ENCODE measurements at places on chromosomes 6 and 20.

GRCh38 chr6:74971633-74972032 lies 234.2 kb downstream of the COL12A1 start:
- DNase-seq: no peak

DNA sequence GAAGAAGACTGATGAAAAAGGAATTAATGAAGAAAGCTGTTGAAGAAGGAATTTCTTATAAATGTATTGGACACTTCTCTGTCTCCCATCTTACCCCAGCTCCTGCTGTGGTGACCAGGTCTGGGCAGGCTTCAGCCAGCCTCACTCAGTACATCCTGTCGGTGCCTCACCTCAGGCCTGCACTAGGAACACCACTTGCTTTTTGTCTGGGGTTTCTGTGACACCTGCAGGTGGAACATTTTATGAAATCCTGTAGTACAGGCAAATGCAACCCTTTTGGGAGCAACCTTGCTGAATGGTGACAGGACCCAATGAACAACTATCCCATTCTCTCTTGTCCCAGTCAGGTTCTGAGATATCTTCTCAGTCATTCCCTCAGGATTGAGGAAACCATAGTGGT lies 129.7 kb downstream of the PRDM13 start:
- DNase-seq: no peak

- no peak for DNase-seq
These were observed 33.3 kb downstream of the ITCH start for GRCh38 chr20:34396408-34396807.

- DNase-seq: no peak
These were observed 1382.4 kb upstream of the ADGRB3 start for GRCh38 chr6:67252663-67253062.

- peak; percentile 46 for DNase-seq
These were observed 5.5 kb upstream of the HLA-E start for GRCh38 chr6:30483677-30484279.

- DNase-seq: no peak
These were observed 5.8 kb downstream of the UBE2C start for GRCh38 chr20:45818239-45818638.

- peak; percentile 88 for DNase-seq
These were observed 90.9 kb downstream of the FOXO3 start for GRCh38 chr6:108651340-108652227.

- no peak for DNase-seq
These were observed 50.3 kb upstream of the BLCAP start for GRCh38 chr20:37577981-37578380.

- no peak for DNase-seq
These were observed 203.3 kb downstream of the PREX1 start for GRCh38 chr20:48624315-48625020.

GRCh38 chr20:58514321-58515232 lies 622 bp downstream of the APCDD1L start:
- DNase-seq: no peak

DNA sequence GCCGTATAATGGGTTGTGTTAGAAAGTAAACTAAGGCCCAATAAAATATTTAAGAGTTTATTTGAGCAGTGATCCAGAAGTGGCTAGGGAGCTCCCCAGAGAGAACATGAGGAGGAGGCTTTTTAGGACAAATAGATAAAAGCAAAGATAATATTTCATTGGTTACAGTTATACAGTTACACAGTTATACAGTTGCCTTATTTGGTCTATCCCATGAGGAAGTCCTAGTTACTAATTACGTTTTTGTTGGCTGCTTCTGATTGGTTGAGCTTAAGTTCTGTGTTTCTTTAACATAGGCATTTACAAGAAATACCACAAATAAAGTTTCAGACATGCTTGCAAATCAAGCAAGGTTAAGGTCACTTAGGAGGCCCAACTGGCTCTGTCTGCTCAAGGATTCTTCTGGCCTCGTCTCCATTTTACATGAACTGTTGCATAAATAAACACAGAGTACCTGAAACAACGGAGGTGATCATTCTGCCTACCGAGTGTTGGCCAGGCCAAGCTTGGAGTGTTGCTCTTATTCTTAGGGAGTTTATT lies 7.0 kb downstream of the UBD start:
- DNase-seq: peak; percentile 43

GRCh38 chr6:86193821-86194220 lies 551.1 kb upstream of the SYNCRIP start:
- no peak for DNase-seq

DNA sequence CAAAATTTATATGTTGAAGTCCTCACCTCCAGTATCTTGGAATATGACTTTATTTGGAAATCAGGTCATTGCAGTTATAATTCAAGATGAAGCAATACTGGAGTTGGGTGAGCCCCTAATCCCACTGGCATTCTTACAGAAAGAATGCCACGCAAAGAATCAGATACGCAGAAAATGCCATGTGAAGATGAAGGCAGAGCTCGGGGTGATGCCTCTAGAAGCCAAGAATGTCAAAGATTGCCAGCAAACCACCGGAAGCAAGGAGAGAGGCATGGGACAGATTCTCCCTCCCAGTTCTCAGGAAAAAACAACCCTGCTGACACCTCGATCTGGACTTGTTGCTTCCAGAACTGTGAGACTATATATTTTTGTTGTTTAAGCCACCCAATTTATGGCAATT lies 273.4 kb upstream of the CITED2 start:
- no peak for DNase-seq

DNA sequence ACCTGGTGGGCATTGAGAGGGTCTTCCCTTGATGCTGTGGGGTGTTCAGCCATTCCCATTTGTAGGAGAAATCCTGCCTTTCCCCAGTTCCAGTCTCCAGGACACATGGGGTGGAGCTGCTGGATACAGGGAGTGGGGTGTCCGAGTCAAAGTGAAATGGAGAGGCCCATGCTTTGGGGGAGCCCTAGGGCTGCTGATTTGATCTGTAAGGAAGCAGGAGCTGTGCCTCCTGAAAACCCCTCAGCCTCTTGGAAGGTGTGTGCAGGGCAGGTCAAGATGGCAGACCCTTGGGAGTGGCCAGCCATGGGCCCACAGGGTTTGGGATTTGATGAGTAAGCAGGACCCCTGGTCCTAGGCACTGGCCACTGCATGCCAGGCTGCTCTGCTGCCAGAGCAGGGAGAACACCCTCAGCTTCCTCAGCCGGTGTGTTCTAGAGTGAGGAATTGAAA lies 82.0 kb downstream of the SERAC1 start:
- DNase-seq: no peak

GRCh38 chr20:53421343-53421742 lies 172.3 kb downstream of the ZNF217 start:
- no peak for DNase-seq

DNA sequence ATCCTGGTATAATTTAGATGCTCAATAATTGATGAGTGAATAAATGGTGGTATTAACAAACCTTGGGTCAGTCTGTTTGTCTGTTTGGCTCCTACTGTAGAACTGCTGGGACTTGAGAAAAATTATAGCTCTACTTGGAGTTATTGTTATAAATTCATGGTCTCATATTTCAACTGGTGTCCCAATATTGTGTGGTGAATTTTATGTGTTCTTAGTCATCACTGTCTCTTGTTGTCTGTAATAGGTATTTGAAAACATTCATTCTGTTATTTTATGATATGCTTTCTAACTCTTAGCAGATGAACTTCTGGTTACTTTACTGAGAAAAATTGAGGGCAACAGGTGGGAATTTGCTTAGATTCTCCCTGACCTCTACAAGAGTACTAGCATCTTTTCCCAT lies 221.4 kb downstream of the CDKAL1 start:
- peak; percentile 59 for DNase-seq

DNA sequence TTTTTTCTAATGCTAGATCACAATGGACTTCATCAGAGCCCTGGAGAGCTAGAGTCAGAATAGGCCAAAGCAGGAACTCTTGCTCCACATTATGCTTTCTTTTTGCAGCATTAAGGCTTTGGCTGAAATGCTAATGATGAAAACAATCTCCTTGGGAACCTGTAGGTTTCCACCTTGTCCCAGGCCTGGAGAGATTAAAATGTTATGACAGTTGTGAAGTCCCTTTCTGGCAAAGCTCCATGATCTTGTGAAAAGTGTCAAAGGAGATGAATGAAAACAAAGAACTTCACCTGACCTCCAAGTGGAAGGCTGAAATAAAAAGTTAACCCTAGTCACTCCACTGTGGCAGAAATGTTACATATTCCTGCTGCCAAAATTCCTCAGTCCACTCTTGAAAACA lies 64.0 kb upstream of the LRRC1 start:
- DNase-seq: no peak

- DNase-seq: no peak
These were observed 1.5 kb upstream of the ARID1B start for GRCh38 chr6:156775717-156776116.

- no peak for DNase-seq
These were observed 146.5 kb upstream of the ZNF217 start for GRCh38 chr20:53739799-53740785.

DNA sequence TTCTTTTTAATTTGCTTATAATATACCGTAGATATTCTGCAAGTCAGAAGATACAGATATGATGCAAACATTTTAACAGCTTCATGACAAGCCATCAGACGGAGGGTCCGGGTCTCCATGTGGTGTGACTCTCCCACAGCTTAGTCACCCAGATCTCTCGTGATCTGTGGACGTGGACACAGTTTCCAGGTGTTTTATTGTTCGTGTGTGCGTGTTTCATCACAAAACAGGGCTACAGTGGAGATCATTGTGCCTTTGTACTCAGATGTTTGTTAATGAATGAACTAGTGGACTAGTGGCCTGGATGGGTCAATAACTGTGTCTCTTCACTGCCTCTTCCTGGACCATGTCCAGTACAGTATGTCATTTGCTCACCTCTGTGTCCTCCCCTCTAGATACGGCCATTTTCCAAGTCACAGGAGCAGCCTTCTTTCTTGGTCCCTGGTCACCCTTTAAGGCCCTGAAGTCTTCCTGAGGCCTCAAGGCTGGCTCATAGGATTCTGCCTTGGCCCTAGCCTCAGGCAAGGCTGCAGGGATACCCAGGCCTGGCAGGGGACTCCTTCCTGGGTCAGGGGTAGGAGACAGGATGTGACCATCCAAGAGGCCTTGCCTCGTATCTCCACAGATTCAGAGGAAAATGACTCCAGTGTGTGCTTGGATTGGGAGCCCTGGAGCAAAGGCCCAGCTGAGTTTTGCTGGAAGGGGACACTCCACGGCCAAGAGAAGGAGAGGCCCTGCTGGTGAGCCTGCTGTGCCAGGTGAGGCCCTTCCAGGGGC lies 4.6 kb downstream of the ADIG start:
- no peak for DNase-seq

GRCh38 chr6:70680396-70680795 lies 12.7 kb downstream of the SMAP1 start:
- DNase-seq: no peak

DNA sequence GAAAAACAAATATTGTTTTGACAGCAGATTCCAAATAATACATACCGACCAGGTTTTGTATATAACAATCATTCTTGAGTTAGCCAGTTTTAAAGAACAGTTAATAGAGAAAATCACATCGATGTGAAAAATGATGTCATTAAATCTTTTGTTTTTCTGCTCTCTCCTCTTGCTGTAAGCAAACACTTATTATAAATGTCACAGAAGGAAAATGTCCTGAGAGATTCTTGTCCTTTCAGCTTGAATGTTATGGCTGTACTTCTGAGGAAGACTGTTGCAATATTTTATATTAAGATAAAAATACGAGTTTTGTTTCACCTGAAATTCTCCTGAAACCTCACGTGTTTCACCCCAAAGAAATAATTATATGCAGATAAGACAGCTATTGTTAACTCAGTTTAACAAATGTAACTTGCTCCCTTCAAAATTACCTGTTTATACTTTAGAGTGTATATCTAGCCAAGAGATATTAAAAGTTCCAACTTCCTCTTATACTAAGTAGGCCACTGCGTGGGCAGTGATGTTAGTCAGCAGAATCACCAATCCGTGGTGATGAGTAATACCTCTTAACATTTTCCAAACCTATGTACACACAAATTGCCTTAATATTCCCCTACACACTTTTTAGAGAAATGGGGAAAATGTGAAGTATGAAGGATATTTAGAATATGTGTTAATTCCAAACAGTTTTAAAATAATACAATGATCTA lies 1111.4 kb upstream of the CITED2 start:
- DNase-seq: peak; percentile 84

- DNase-seq: no peak
These were observed 260.4 kb downstream of the PTPRK start for GRCh38 chr6:128259730-128260685.

DNA sequence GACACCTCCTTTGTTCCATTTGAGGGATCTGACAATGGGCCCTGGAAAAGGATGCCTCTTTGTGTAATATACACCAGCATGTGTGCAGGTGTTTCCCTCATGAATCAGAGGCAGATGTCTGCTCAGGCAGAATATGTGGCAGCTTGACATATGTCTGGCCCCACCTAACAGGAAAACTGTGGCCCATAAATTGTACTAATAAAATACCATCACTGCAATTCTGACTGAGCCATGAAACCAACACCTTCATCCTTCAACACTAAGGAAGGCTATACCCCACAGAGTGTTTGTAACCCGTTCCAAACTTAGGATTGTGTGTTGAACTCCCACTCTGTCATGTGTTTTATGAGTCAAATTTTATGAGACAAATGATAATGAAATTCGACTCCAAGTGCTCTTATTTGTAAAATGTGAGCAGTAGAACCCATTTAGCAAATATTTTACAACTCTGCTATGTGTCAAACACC lies 22.7 kb downstream of the LAMA4 start:
- no peak for DNase-seq

- DNase-seq: no peak
These were observed 15.1 kb downstream of the PCK1 start for GRCh38 chr20:57576002-57576401.

- DNase-seq: no peak
These were observed 1681.9 kb downstream of the HACE1 start for GRCh38 chr6:103177791-103178190.

- DNase-seq: no peak
These were observed 37.6 kb downstream of the NR2E1 start for GRCh38 chr6:108203189-108204112.

- DNase-seq: no peak
These were observed 45.6 kb upstream of the ESR1 start for GRCh38 chr6:151761851-151762250.

DNA sequence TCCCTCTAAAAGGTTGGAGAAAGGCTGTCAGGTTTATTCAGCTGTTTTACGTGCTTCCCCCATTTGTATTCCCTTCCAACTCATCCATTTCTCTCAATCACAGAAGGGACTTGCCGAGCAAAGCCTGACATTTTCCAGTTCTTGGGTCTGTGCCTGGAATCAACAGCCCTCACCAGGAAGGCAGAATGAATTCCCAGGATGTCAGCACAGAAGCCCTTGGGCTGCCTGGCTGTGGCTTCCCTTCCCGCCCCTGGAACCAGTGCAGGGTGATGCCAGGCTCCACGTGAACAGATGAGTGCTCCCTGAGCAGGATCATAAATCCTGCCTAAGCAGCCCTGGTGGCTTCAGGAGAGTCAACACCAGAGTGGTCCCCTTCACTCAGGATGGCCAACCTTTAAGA lies 86.1 kb upstream of the CD83 start:
- no peak for DNase-seq

DNA sequence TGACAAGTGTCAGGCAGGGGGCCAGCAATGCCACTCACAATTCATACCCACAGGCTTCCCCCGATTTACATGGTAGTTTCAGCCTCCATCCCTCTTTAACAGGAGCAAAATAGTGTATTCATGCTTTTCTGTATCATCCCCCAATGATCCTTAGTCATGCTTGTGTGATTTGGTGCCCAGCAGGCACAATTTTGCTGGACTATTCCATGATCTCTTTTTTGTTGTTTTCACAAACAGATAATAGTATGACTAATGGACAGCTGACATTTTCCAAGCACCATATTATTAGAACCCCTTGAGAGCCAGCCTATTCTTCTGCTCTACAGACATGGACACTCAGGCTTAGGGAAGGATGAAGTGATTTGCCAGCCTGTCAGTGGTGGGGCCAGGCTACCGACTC lies 128.2 kb upstream of the RIPOR2 start:
- DNase-seq: no peak

GRCh38 chr20:1500496-1500895 lies 9.3 kb upstream of the SIRPB2 start:
- no peak for DNase-seq

Measured in AG09309 (cell line).